Cortex of kidney (tissue), 1 donor: ENCODE measurements at places on chromosomes 4 and X.

DNA sequence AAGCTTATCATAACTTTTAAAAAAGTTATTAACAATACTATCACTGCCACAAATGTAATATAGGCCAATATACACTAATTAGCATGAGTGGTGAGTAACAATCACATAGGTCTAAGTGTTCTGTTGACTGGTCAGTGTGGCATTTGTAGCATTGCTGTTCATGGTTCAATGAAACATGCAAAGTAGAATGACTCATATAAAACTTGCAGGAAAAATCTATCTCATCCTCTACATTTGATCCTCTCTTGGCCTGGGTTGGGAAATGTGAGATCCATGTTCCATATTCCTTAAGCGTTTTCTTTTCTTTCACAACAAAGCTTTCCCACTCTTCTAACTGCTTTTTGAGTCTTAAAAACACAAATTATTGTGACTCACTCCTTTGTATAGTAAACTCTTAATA, 1418.7 kb downstream of the FSTL5 start:
- DNase-seq = no peak

GRCh38 chrX:96611619-96612362, 72.9 kb upstream of the DIAPH2 start:
- DNase-seq = no peak

DNA sequence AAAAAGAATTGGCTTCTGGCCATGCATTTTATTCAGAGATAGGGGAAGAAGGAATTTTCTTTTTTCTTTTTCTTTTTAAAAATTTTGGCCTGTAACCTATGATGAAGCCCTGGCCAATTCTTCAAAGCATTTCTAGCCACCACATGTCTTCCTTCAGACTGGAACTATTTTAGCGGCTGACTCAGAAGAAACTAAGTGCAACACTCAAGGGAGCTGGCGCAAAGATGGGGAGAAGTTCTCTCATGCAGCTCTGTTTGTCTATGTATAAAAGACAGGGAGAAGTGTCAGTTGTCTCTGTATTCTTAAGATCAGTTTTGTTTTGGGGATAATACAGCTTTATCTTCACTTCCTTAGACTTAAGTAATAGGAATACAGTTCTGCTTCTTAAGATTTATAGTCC, 46.1 kb downstream of the MBNL3 start:
- no peak for DNase-seq

DNA sequence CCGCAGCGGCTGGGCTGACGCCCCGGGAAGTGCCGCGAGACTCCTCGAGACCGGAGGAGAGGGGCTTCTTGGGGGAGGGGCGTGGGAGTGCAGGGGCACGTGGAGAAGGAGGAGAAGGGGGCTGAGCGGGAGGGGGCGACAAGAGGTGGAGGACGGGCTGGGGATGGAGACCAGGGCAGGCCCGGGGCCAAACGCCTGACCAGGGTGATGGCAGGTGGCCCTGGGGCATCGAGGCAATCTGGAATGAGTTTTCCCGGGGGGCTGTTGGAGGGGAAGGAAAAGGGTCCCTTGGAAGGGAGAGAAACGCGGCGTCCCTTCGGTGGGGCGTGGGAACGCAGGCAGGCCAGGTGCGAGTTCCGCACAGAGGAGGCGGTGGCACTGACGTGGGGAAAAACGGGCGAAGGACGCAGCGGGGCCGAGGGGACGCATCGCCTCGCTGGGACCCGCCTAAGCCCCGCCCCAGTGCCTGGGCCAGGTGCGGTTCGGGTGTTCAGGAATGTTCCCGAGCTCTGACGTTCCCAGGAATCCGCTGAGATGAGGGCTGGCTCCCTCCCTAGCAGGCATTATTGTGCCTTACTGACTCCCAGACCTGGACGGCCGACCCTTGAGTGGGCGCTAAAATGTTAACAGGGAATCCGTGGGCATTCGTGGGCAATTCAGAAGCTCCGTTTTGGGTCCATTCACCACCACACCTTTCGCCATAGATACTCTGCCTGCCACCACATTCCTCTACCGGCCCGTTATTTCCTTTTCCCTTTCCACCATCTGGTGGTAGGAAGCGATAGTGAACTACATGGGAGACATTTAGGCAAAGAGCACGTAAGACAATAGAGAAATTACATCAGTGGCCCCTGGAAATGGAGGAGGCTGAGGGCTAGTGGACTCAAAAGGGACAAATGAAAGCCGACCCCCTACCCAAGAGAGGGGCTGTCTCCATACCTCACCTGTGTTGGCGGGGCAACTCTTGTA, 795 bp upstream of the SH3KBP1 start:
- no peak for DNase-seq

GRCh38 chr4:68176500-68176899, 46.8 kb upstream of the TMPRSS11F start:
- DNase-seq = no peak

DNA sequence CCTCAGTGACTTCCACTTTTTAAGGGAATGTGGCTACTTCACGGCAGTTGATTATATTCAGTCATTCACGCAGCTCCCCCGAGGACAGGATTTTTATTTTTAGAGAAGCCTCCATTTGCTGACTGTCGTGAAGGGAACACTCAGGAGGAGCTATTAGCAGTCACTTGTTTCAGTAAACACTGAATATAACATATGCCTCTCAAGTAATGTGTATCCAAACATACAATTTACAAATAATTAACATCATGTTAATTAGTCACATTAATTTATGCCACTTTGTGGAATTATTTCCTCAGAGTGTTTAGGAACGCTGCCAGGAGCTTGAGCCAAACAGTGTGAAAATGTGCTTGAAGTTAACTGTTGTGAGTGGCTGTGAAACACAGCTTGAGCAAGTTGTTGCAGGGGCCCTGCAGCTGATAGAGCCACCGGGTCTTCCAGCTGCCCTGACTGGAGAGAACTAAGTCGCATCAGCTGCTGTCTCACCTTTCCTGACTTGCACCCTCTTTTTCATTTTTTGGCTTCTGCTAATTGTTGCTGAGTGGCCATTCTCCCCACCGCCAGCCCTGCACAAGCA, 245.6 kb downstream of the LDB2 start:
- DNase-seq = no peak
